T1000 (cell line): ENCODE measurements at places on chromosomes 12 and 14.

DNA sequence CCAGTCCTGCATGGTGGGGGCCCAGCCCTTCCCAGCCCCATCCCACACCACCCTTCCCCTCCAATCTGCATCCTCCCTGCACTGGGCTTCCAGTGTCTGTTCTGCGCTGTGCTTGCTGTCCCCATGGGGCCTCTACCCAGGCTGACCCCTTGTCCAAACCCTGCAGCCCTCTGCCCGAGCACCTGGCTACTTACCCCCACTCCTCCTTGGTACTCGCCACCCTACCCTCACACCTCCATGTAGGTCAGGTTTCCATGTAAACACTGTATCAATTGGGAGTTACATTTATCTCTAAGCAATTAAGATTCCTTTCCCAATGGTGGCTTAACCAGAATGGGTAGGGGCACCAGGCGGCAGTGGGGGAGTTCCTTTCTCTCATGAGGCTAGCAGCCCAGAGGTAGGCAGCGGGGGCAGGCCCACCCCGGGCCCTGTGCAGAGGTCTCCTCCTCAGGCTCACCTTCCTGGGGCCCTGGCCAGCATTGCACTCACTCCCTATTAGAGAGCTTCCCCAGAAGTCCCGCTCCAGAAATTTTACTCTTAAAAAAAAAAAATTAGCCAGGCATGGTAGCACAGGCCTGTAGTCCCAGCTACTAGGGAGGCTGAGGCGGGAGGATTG lies 76.6 kb upstream of the CCND2 start:
- DNase-seq, result no peak

- no peak for DNase-seq
Observed at GRCh38 chr14:103542605-103543088, 13.7 kb downstream of the TRMT61A start.

- no peak for DNase-seq
Observed at GRCh38 chr12:109539508-109539907, 33.8 kb downstream of the MMAB start.

DNA sequence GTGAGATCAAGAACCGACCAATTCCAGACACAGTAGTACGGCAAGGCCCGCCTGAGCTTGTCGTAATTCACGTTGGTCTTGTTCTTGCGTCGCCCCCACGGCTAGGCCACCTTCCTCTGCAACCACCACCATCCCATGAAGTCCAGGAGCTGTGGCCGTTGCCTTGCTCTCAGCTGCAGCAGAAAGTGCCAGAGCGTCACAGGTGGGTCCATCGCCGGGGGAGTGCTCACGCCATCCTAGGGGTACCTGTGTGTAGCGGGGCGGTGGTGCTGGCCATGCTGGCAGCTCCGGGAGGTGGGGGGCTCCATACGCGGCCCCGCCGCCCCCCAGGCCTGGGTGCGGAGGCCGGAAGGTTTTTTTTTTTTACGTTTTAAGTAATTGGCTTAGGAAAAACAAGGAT lies 23.1 kb downstream of the TMEM121 start:
- no peak for DNase-seq

DNA sequence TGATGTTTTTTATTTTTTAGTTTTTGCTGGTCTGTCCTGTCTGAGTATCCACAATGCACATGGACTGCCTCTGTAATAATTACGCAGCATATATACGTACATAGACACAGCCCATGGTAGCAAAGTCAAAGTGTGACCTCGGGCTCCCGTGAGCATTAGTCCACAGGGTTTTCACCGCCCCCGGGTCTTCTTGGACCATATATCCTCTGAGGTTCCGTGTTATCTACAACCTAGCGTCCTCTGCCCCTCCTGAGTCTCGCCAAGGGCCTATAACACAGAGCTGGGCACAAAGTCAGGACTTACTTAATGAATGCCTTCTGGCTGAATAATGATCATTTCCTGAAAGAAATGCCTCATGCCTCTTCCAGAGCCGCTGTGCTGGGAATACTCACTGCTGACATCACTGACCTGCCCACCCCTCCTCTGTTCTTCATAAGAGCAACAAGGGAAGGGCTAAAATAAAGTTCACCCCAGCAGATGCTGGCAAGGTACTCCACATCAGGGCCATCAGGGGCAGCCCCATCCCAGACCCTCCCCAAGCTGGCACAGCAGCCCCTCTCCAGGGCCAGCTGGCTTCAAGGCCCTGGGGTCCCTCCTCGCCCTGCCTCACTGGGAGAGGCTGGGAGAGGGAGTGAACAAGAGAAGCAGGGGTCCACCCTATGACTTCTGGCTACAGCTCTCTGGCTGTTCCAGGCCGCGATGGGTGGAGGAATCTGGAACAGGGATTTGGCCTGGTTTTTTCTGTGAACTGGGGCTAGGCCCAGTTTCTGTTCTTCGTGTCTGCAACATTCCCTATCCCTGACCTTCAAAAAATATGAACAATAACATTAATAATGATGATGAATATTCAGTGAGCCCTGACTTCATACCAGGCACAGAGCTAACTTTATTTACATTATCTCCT lies 7.9 kb downstream of the HDAC7 start:
- DNase-seq, result no peak

DNA sequence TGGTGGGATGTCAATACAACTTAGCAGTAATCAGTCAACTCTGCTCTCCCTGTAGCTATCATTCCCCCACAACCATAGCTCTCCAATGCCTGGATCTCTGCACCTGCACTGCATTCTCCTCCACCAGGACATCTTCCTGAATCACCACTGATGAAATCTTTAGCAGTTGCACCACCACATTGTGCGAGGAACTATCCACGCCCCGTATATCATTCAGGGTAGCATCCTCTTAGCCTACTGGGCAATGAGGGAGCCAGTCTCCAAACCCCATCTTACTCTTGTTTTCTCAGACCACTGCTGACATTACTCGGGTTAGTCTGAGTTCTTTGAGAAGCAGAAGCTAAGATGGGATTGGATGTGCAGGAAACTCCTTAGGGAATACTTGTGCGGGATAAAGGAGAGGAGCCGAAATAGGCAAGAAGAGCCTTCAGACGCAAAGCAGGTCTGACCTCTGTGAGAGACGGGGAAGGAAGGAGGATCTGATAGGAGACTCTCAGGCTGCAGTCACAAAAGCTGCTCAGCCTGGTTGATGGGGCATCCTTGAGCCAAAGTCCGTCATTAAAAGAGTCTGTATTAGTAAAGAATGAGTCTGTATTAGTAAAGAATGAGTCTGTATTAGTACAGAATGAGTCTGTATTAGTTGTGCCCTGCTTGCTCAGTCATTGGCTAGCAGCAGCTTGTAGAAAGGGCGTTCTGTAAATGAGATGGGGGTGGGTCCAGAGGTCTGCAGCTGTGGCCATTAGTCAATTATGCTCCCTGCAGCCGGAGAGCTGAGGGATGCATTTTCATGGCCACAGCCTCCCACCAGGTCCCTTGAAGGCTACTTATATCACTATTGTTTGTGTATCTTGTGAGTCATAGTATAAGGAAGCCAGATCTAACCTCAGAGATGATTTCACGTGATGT lies 49.6 kb upstream of the RASSF3 start:
- DNase-seq, result peak; percentile 87

- no peak for DNase-seq
Observed at GRCh38 chr12:70831543-70831942, 89.0 kb downstream of the PTPRR start.

DNA sequence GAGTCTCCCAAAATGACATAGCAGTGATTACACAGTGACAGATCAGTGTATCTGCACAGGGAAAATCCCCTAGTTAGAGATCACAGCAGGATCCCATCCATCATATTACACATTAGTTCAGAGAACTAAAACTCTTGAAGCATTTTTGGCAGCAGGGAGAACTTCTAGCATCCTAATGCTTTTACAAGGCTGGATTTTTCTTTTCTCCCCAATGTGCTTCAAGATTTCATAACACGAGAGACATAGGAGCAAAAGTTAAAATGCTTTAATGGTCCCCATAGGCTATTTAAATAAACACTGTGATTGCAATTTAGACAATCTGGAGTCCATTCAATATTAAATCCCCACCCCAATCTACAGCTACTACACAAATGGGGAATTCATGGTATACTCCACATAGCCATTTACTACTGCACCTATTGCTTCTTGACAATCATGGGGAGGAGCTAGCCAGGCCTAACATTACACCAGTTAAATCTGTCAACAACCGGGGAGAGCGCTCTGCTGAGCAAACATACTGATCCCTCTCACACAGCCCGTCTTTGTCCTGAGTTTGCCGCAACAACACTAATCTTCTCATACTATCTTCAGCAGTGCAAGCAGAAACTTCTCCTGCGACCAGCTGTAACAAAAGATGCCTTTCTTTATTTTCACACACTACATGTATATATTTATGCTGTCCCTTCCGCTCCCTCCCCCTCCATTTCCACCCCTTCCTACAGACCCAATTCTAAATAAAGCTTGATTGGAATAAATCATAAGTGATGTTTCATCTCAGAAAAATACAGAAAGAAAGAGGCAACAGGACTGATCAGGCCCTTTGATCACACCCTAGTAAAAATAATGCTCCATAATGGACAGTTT lies 120.3 kb upstream of the SOX5 start:
- no peak for DNase-seq

- no peak for DNase-seq
Observed at GRCh38 chr14:54219261-54220070, 177.3 kb upstream of the CDKN3 start.

GRCh38 chr14:101082036-101082435 lies 178.5 kb upstream of the RTL1 start:
- DNase-seq, result no peak

DNA sequence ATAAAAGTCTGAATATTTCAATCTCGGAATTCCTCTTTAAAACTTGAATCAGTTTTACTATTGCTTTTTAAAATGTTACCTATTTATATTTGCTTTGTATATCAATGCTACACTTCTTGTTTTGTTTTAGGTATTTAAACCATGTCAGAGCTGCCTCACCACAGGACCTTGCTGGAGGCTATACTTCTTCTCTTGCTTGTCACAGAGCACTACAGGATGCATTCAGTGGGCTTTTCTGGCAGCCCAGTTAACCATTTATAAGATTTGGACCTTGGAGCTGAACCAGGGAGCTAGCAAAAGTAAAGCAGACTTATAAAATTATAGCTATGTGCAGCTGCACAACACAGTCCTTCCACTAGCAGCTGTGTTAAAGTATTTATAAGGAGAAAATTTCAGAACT lies 12.8 kb downstream of the TRMT5 start:
- DNase-seq, result no peak

- no peak for DNase-seq
Observed at GRCh38 chr14:67482231-67483164, 6.0 kb downstream of the TMEM229B start.

DNA sequence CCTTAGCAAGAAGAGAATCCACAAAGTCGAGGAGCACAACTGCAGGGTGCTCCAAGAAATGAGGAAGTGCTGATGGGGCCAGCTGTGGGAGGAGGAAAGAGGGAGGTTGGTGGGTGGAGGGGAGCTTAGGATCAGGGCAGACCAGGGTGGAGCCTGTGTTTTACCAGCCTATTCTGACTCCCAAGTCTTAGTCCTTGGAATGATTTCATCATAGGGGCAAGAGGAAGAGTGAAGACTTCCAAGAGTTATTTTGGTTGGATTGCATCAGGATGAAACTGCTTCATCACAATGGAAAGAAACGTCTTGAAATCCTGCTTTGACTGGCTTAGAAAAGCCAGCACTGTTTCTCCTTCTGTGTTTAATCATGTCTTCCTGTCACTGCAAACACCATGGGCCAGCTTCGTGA lies 194.0 kb downstream of the DPF3 start:
- DNase-seq, result no peak

DNA sequence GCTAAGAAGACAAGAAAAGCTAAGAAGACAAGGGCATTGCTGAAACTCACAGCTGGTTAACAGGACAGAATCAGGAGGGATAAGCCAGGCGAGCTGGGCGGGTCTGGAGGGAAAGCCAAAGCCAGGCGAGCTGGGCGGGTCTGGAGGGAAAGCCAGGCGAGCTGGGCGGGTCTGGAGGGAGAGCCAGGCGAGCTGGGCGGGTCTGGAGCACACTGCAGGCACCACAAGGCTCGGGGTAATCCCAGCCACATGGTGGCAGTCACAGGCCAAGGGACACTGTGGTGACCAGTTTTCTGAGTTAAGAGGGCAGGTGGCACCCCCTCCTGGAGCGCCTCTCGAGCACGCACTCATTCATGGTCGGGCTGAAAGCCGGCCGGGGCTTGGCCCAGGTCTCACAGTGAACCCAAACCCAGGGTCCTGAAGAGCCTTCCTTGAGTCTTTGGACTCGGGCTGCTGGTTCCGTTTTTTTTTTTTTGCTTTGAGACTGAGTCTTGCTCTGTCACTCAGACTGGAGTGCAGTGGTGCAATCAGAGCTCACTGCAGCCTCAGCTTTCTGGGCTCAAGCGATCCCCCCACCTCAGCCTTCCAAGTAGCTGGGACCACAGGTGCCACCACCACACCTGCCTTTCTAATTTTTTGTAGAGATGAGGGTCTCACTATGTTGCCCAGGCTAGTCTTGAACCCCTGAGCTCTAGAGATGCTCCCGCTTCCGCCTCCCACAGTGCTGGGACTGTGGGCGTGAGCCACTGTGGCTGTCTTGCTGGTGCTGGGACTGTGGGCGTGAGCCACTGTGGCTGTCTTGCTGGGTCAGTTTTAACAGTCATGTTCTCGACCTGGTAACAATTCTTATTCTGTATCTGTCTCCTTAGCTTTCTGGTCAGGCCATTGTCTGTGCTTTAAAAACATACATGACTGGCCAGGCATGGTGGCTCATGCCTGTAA lies 40.2 kb downstream of the HSP90AA1 start:
- DNase-seq, result no peak

GRCh38 chr14:84770030-84770429 lies 759.9 kb upstream of the FLRT2 start:
- DNase-seq, result no peak

DNA sequence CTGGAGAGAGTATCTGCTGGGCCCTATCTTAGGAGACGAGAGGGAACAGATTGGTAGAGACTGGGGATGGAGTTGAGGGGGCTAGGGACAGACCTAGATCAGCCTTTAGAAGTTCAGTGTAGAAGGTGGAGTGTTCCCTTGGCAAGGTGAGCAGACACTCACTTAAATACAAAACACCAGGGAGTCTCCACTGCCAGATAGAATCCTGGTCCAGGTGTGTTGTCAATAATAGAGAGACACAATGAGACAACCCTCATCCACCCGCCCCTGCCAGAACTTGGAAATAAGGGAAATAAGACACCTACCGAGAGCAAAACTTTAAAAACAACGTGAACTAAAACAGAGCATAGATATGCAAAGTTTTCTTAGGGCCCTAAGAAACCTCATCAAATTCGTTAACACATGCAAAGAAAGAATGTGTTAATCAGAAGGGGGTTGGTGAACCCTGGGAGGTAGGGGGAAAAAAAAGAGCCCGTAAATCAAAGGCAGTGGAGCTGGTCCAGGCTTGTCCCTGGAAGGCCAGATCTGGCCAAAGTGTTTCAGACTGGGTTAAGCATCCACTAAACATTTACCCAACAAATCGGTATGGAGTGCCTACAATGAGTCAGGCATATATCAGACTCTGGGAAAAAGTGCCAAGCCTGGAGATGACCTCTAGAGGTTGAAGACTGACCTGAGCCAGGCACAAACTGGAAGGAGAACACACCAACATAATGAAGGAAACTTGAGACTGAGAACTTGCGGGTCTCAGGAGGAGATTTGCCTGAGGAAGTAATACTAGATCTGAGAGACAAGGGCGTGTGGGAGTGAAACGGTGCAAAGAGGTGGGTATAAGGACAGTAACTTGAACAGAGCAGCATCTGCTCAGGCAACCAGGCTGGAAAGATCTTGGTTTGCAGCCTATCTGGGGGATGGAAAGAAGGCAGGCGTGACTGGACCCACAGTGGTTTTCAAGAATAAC lies 37.0 kb upstream of the OTX2 start:
- DNase-seq, result no peak

- no peak for DNase-seq
Observed at GRCh38 chr12:91606662-91607377, 424.2 kb upstream of the DCN start.

GRCh38 chr12:115023279-115024265 lies 339.6 kb upstream of the TBX3 start:
- DNase-seq, result no peak
